Tongue (tissue), 3 donors: ENCODE measurements at places on chromosomes 4 and X. TPM values are rescaled to one million over a fixed set of nuclear protein-coding genes. Genes with fewer than 3 reads are reported as not detected.
A peak's percentile ranks its signal among the peaks of the same experiment; 100 is the strongest.

- DNase-seq, result peak; percentile 23
These were observed 48.3 kb downstream of the AMELX start for GRCh38 chrX:11341274-11342201.

DNA sequence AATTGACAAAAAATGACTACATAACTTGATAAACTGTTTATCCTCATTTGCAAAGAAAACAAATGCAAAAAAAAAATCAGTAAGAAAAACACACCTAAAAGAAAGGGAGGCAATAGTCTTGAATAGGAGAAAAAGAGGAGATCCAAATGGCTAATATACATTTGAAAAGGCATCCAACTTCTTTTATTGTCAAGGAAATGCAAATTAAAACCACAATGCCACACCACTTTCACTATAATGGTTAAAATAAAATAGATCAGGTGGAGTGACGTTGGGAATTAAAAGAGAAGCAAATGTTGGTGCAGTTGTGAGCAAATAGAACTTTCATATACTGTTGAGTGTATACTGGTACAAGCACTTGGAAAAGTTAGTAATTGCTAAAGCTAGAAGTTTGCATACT is 3.6 kb downstream of the DCAF4L1 start:
- no peak for DNase-seq

DNA sequence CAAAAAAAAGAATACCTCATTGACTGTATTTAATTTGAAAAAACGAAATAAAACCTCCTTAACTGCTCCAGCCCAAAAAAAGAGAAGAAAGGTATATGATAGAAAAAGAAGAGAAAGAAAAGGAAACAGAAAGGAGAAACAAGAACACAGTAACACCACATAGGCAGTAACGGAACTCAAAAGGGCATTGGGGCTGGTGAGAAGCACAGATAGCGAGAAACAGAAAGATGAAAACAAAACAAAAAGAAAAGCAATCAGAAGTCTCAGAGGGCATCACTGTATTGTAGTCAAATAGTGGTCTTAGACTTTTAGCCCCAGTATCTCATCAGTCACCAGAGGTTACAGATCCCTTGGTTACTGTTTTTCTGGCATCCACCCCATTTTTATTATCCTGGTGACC is 88.6 kb downstream of the NFKB1 start:
- no peak for DNase-seq

- DNase-seq, result no peak
These were observed 12.0 kb upstream of the CD38 start for GRCh38 chr4:15765910-15766697.

MAGEC2 gene
- not detected for total RNA-seq
